CD14-positive monocyte (primary cell): ENCODE measurements at places on chromosomes 1 and 21.

GRCh38 chr21:25420831-25421230 is 186.4 kb downstream of the MRPL39 start:
- H3K27ac ChIP-seq, result no peak overlapping the region
- DNase-seq, result no peak
- no peaks in the 10 kb centered on the region for H3K36me3 ChIP-seq
- no peaks in the 10 kb centered on the region for H3K4me1 ChIP-seq

DNA sequence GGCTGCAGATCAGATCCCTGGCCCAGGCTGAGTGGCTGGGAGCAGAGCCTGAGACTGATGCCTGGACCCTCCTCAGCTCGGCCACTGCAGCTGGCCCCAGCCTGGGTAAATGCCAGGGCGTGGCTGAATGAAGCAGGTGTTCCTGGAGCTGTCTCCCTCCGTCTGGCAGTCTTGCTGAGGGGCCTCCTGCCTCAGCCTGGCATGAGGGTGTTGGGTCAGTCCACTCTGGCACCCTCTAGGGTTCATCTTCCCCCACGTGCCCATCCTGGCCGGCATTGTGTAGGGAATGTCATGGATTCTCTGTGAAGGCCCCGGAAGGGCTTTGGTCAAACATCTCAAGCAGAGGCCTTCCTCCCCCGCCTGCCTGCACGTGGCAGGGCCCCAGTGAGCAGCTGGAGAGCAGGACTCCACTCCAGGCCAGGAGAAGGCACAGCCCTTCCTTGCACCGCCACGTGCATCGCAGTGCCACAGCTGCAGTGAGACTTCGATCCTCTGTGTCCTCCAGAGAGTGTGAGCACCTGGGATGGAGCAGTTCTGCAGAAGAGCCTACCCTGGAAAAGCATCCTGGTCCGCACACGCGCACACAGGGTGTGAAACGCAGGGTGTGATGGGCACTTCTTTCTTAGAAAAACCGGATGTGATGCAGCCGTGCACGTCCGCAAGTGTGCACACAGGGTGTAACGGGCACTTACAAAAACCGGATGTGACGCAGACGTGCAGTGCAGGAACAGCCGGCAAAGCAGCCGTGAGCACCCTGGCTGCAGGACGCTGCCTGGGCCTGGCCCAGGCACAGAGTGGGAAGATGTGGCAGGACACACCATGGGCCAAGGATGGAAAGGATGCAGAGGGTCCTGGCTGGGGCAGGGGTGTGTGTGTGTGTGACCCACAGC is 4.6 kb upstream of the KRTAP10-4 start:
- no peak overlapping the region for H3K4me3 ChIP-seq
- no peak overlapping the region for H3K27ac ChIP-seq
- H3K27me3 ChIP-seq, result no peaks in the 10 kb centered on the region
- H3K36me3 ChIP-seq, result no peaks in the 10 kb centered on the region

DNA sequence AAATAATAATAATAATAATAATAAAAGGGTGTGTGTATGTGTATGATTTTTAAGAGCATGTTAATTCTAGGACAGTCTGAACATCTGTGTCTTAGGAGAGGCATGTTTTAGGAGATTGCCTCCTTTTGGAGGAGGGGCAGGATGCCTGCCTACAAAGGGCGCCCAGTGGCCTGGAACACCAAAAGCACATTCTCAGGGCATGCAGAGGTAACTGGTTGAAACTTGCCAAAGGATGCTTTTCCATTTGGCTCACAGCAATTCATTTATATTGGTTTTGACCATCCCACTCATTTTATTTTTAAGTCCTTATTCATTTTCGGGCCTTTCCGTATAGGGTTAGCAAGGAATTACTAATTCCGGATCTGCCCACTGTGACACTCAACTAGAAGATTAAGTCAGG is 21.1 kb upstream of the LAMC2 start:
- H3K4me1 ChIP-seq, result no peaks in the 10 kb centered on the region
- no peak for DNase-seq
- no peaks in the 10 kb centered on the region for H3K27me3 ChIP-seq
- no peaks in the 10 kb centered on the region for H3K36me3 ChIP-seq

GRCh38 chr1:47230692-47231300 is 1.2 kb downstream of the TAL1 start:
- no peak overlapping the region for H3K4me3 ChIP-seq
- DNase-seq, result peak; percentile 19
- H3K36me3 ChIP-seq, result no peaks in the 10 kb centered on the region
- peaks cover 81% of the 10 kb centered on the region for H3K27me3 ChIP-seq
- H3K27ac ChIP-seq, result no peak overlapping the region

DNA sequence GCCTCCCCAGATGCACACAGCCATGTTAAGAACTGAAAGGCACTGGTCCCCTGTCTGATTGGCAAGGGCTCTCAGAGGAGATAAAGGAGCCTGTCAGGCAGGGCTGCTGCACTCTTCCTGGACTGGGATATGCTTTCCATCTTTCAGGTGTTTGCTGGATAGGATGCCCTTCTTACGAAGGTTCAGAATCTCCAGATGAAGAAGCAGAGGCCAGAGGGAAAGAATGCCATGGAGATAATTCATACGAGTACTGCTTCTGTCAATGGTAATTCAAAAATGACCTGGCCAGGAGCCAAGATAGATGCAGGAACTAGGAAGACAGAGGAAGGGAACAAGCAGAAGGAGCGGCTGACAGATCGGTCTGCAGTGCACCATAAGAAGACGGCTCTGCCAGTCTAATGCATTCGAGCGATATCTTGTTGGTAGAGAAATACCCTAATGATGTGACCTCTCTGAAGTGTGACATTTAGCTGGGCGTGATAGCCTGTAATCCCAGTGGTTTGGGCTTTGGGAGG is 16.6 kb upstream of the ATP2B4 start:
- H3K27ac ChIP-seq, result no peak overlapping the region
- H3K4me1 ChIP-seq, result peaks cover 17% of the 10 kb centered on the region
- H3K27me3 ChIP-seq, result no peaks in the 10 kb centered on the region
- H3K36me3 ChIP-seq, result no peaks in the 10 kb centered on the region
- H3K4me3 ChIP-seq, result no peak overlapping the region
- peak; percentile 20 for DNase-seq

- no peak overlapping the region for H3K4me3 ChIP-seq
- H3K4me1 ChIP-seq, result no peaks in the 10 kb centered on the region
- DNase-seq, result no peak
- H3K27ac ChIP-seq, result no peak overlapping the region
- H3K27me3 ChIP-seq, result no peaks in the 10 kb centered on the region
- no peaks in the 10 kb centered on the region for H3K36me3 ChIP-seq
Measured at GRCh38 chr1:151494741-151495281, 16.4 kb upstream of the CGN start.

DNA sequence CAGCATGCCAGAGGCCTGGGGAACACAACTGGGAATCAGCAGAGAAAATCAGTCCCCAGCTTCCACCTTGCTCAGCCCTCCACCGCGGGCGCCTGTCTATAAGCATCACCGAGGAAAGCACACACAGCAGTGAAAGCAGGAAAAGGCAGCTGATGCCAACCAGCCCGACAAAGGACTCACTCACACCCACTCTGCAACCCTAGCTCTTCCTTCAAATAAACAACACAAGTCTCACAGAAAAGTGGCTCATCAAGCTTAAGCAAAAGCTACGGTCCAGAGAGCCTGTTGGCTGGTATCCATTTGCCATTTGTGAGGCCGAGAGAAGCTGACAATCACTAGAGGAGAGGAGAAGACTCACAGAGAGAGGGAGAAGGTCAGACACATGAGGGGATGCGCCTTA is 27.1 kb downstream of the MRAP start:
- no peak overlapping the region for H3K27ac ChIP-seq
- no peak for DNase-seq
- H3K4me3 ChIP-seq, result no peak overlapping the region
- peaks cover 60% of the 10 kb centered on the region for H3K36me3 ChIP-seq
- no peaks in the 10 kb centered on the region for H3K27me3 ChIP-seq

DNA sequence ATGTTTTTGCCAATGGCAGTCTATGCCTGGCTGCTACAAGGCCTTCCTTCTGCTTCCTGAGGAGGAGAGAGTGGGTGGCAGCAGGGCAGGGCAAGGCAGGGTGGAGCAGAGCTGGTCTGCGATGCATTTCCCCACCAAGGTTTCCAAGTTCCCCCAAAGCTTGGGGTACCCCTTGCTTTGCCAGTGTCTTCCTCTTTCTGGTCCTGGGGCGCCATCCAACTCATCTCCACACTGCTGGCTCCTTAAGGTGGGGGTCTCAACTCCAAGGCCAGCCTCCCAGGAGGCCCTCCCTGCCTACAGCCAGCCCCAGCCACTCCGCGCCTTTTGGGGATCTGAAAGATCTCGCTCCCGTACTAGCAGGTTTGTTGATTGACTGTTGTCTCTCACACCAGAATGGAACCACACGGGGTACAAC is 3.9 kb upstream of the SKI start:
- no peak overlapping the region for H3K27ac ChIP-seq
- H3K4me3 ChIP-seq, result no peak overlapping the region
- H3K27me3 ChIP-seq, result peaks cover 10% of the 10 kb centered on the region
- DNase-seq, result no peak

GRCh38 chr1:85313888-85314696 is 37.7 kb upstream of the BCL10 start:
- no peaks in the 10 kb centered on the region for H3K36me3 ChIP-seq
- DNase-seq, result no peak
- peaks cover 14% of the 10 kb centered on the region for H3K27me3 ChIP-seq
- no peaks in the 10 kb centered on the region for H3K4me1 ChIP-seq
- no peak overlapping the region for H3K27ac ChIP-seq

GRCh38 chr1:44417351-44418021 is 12.4 kb downstream of the RNF220 start:
- H3K36me3 ChIP-seq, result no peaks in the 10 kb centered on the region
- peak overlapping the region; percentile 42 for H3K4me3 ChIP-seq
- H3K4me1 ChIP-seq, result peaks cover 15% of the 10 kb centered on the region
- DNase-seq, result peak; percentile 67

- no peak overlapping the region for H3K4me3 ChIP-seq
- H3K4me1 ChIP-seq, result no peaks in the 10 kb centered on the region
- no peaks in the 10 kb centered on the region for H3K27me3 ChIP-seq
- H3K27ac ChIP-seq, result no peak overlapping the region
Measured at GRCh38 chr1:189609167-189609566, 868.5 kb downstream of the BRINP3 start.

DNA sequence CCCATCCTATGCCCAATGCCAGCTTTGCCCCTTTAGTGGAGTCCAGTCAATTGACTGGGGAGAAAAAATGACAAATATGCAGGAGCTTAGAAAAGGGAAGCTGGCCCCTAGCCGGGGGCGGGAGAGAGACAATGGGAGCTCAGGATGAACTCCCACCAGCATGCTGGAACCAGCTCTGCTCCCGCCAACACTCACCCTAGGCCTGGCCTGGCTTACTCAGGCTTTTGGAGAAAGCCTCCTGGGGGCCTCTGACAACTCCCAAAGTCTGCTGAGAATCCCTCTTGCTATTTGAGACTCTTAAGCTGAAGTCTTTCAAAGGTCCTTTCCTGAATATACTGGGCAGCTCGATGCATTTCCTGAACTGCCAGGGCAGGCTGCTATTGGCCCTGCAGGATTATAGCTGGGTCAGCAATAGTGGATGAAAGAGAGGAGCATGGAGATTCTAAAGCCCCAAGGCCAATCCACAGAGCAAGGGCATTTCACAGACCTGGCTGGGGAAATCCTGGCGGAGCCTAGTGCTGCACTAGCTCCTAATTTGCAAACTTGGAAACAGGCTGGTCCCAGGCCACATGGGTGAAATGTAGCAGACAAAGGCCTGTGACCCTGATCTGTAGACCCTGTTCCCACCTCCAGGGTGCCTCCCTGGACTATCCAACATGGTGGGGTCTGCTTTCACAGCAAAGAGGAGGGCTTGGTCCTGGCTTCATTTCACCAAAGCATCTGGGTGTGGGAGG is 35.7 kb upstream of the CLSTN1 start:
- H3K4me3 ChIP-seq, result no peak overlapping the region
- H3K27ac ChIP-seq, result no peak overlapping the region
- no peaks in the 10 kb centered on the region for H3K27me3 ChIP-seq
- peaks cover 48% of the 10 kb centered on the region for H3K36me3 ChIP-seq

GRCh38 chr1:176374967-176375569 is 87.9 kb upstream of the PAPPA2 start:
- no peaks in the 10 kb centered on the region for H3K36me3 ChIP-seq
- no peak overlapping the region for H3K4me3 ChIP-seq
- no peak overlapping the region for H3K27ac ChIP-seq
- H3K27me3 ChIP-seq, result no peaks in the 10 kb centered on the region

GRCh38 chr1:104745875-104746274 is 996.2 kb downstream of the AMY1C start:
- H3K4me1 ChIP-seq, result no peaks in the 10 kb centered on the region
- H3K27ac ChIP-seq, result no peak overlapping the region

GRCh38 chr1:8145545-8146202 is 119.6 kb upstream of the ERRFI1 start:
- no peaks in the 10 kb centered on the region for H3K4me1 ChIP-seq
- no peaks in the 10 kb centered on the region for H3K36me3 ChIP-seq
- H3K27ac ChIP-seq, result no peak overlapping the region
- DNase-seq, result no peak
- H3K4me3 ChIP-seq, result no peak overlapping the region

DNA sequence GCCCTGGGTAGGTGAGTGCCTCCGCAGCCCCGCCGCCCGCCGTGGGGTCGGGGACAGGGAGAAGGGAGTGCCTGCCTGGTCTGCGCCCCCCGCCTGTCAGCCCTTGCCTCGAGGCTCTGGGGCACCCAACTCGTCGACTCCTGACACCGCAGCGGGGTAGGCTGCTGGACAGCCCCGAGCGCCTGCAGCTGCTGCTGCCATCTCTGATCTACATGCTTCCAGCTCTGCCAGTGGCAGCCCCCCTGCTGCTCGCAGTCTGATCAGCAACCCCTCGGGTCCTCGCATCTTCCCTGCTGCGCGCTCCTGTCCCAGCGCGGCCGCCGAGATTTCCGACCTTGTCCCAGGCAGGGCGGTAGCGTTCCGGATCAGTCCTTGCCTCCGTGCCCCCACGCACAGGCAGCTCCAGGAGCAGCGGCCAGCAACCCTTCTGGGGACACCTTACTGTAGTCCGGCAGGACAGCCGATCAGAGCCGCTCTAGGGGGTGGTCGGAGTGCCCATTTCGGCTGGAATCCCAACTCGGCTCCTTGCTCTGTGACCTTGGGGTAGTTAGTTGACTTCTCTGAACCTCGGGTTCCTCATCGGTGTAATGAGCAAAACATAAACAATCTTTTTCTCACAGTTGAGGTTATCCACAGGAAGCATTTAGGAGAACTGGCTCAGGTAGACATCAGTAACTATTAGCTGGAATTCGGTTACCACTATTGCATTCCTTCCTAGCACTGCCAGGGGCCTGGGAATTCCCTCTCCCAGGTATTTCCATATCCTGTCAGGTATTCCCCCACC is 540 bp downstream of the BCAN start:
- H3K4me1 ChIP-seq, result no peaks in the 10 kb centered on the region
- no peaks in the 10 kb centered on the region for H3K36me3 ChIP-seq
- no peak overlapping the region for H3K4me3 ChIP-seq
- no peak overlapping the region for H3K27ac ChIP-seq
- DNase-seq, result no peak

DNA sequence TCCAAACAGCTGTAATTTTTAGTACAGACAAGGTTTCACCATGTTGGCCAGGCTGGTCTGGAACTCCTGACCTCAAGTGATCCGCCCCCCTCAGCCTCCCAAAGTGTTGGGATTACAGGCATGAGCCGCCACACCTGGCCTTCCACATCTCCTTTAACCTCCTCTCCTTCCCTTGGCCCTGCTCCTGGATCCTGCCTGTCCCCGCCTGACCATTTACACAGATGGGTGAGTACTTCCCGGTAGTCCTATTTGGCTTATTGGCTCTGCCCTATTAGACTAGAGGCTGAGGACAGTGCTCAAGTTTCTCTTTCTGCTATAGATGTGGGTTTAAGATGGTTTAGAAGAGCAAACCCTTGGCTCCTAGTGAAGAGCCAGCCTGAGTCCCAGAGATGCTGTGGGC is 7.1 kb downstream of the PTPN7 start:
- H3K36me3 ChIP-seq, result peaks cover 71% of the 10 kb centered on the region
- H3K4me1 ChIP-seq, result peaks cover 19% of the 10 kb centered on the region
- no peak overlapping the region for H3K27ac ChIP-seq
- no peak overlapping the region for H3K4me3 ChIP-seq
- DNase-seq, result no peak
